Aorta (tissue), 5 donors: ENCODE measurements at places on chromosomes 3 and 15. TPM values are rescaled to one million over a fixed set of nuclear protein-coding genes. Genes with fewer than 3 reads are reported as not detected.
A peak's percentile ranks its signal among the peaks of the same experiment; 100 is the strongest.

GMNC gene
- total RNA-seq, result not detected

HEMK1 gene
- total RNA-seq, result 12.0 TPM

GRCh38 chr3:43559961-43560360 is 61.9 kb downstream of the ANO10 start:
- no peak for DNase-seq
- H3K4me1 ChIP-seq, result no peaks in the 10 kb centered on the region
- H3K27ac ChIP-seq, result no peak overlapping the region
- no peak overlapping the region for H3K4me3 ChIP-seq

GRCh38 chr3:161577662-161578061 is 81.1 kb downstream of the OTOL1 start:
- no peaks in the 10 kb centered on the region for H3K4me1 ChIP-seq
- DNase-seq, result no peak
- H3K36me3 ChIP-seq, result no peaks in the 10 kb centered on the region
- H3K4me3 ChIP-seq, result no peak overlapping the region
- no peak overlapping the region for H3K27ac ChIP-seq

DNA sequence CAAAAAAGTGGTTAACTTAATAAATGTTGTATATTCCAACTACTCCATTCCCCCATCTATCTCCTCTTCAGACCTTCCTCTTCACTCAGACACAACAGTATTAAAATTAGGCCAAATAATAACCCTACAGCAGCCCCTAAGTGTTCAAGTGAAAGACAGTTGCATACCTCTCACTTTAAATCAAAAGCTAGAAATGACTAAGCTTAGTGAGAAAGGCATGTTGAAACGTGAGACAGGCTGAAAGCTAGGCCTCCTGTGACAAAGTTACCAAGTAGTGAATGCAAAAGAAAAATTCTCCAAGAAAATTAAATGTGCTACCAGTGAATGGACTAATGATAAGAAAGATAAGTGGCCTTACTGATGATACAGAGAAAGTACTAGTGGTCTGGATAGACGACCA is 71.7 kb downstream of the ANKRD28 start:
- H3K4me3 ChIP-seq, result no peak overlapping the region
- no peak overlapping the region for H3K27ac ChIP-seq
- no peaks in the 10 kb centered on the region for H3K36me3 ChIP-seq
- no peak for DNase-seq

- DNase-seq, result no peak
- H3K27me3 ChIP-seq, result no peaks in the 10 kb centered on the region
- no peak overlapping the region for H3K4me3 ChIP-seq
- peaks cover 12% of the 10 kb centered on the region for H3K36me3 ChIP-seq
- no peaks in the 10 kb centered on the region for H3K4me1 ChIP-seq
- H3K27ac ChIP-seq, result no peak overlapping the region
Observed at GRCh38 chr3:64518496-64518895, 169.3 kb downstream of the ADAMTS9 start.

DNA sequence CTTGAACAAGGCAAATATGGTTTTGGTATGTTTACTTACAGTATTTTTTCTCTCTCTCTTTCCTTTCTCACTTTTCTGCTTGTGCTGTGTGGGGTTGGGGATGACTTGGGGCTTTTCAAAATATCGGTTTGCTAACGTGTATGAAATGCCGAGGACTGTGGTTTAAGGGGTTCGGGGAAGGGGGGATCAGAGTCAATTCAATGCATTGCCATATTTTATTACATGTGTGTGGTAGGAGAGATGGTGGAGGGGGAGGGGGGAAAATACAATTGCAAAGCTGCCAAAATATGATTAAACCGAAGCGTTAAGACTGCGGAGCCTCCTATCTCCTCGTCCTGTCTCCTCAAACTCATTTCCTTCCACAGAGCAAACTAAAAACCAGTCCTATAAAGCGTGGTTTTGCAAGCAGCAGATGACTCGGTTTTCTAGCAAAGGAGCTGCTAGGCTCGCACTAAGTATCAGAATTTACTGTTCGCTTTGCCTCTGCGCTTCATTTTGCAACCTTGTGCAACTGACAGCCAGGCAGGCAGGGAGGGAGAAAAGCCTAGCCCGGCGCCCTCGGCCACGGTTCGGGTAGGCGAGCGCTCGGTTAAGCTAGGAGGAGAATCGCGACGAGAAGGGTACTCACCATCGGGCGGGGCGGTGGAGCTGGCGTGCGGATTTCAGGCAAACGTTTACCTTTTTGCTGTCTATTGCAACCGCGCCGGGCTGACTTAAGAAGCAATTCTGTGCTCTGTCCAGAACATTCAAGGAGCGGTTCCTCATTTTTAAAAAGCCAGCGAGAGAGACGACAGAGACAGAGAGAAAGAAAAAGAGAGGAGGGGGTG is 4.0 kb upstream of the NR2F2 start:
- H3K4me3 ChIP-seq, result peak overlapping the region; percentile 96
- no peaks in the 10 kb centered on the region for H3K4me1 ChIP-seq
- DNase-seq, result peak; percentile 85
- no peak overlapping the region for H3K27ac ChIP-seq
- H3K27me3 ChIP-seq, result no peaks in the 10 kb centered on the region

DNA sequence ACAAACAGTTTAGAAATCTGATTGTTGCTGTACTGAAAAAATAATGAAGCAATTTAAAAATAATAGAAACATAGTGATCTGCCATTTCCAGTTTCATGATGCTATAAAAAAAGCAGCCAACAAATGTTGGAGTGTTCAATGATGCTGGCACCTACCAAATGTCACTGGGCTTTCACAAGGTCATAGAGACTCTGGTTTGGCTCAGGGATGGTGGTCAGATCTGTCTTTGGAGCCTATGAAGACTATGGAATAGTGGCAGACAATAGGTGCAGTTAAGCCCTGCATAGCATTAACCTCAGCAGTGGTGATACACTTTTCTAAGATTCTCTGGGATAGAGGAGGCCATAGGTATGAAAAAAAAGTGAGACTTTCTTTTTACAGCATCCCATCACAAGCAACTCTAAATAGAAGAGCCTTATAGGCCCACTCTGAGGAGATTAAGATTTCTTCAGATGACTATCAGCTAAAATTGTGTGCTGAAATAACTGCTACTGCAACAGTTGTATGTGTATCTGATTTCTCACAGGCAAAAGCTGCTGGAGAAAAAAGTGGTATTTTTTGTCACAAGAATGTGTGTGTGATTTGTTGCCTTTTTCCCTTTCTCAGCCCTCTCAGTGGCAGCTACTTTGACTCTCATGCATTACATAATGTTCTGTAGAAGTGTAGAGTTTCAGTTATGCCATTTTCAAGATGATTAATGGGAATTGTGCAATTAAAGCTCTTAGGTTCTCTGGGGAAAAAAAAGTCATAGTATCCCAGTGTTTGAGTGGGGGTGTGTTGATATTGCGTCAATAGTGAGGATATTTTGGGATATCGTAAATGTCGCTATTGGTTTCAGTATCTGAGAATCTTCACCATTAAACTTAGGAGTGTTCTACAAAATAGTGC is 137.4 kb downstream of the MBNL1 start:
- peaks cover 6% of the 10 kb centered on the region for H3K4me1 ChIP-seq
- no peaks in the 10 kb centered on the region for H3K27me3 ChIP-seq
- no peak overlapping the region for H3K4me3 ChIP-seq
- no peaks in the 10 kb centered on the region for H3K36me3 ChIP-seq
- H3K27ac ChIP-seq, result peak overlapping the region; percentile 49
